ENCODE measurements at places on chromosomes 7 and 10.

DNA sequence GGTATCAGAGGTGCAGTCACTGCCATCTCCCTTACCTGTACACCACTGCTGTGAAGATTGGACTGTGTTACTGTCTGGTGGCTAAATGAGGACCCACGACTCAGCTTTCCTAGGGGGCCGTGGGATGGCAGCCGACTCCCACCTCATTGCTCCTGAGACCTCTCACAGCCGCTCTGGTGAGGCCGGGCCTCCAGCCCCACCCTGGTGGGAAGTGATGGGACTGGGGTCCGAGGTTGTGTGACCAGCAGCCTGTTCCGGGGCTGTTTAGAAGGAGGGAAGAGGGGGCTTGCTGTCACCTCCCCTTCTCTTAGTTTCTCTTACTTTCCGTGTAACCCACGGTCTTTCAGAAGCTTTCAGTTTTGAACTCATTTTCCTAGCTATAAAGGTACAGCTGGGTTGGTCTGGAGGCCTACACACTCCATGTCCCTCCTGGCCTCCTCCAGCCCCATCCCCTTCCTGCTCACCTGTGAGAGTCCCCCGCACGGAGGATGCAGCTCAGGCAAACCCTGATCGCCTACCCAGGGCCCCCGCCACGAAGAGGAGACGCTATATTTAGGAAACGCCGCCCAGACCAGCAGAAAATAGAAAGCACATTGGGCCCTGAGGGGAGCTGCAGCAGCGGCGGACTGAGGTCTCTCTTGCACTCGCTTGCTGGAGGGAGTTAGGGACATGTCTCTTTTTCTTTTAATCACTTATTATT, 4.6 kb downstream of the EMX2 start:
- no peak for DNase-seq

- DNase-seq = no peak
Measured at GRCh38 chr10:59075576-59075975, 100.9 kb upstream of the PHYHIPL start.

DNA sequence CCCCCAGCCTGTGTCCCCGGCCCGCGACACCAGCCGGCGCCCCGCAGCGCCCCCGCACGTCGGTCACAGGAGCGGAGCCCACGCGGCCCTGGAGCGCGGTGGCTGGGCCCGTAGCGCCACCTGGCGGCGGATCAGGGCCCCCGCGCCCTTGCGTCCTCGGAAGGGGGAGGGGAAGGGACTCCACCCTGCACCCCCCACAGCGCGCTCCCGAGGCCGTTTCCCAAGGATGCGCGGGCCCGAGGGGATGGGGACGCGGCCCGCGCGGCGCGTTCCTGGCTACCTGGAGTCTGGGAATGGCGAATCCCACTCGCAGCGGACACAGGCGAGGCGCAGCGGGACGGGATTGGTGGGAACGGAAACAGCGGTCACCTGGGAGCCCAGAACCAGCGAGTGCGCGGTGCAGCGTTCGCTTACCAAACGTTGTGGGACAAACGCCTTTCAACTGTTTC, 23.8 kb upstream of the MKI67 start:
- peak; percentile 81 for DNase-seq

GRCh38 chr10:21702633-21703111, 168.6 kb downstream of the MLLT10 start:
- no peak for DNase-seq

DNA sequence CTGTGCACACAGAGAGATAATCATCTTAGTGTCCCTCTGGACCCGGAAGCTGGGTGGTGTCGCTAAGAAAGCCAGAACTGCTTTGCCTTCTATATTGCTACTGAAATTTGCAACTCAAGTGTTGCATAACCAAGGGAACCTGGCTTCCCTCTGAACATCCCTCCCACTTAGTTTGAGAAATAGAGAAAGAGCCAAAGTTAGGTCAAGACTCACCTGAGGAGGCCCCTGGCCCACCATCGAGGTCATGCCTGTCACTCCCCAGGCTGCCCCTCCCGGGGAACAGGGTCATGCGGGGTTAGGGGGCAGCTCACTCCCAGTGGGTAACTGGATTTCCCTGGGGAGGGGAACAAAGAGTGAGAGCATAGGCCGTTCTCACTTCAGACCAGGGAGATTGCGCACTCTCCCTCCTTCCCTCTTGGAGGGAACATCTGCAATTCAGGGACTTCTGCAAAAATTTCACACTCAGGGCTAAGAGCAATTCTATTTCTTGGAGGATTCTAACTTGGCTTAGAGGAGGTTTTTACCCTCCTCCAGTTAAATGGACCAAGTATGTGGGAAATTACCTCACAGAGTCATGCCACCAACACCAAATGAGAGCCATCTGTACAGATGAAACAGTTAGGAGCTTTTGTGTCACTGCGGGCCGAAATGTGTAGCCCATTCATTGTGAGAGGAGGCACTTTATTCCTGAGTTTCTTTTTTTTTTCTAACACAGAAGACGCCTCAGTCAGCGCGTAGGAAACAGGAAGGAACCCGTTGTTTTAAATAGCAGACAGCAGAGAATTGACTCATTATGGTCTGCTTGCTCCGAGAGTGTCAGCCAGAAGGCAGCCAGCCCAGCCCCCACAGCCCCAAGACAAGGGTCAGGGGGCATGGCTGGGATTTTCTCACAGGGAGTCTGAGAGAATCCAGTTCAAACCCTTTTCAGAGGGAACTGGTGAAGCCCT, 221.3 kb downstream of the ARHGAP12 start:
- no peak for DNase-seq

- no peak for DNase-seq
Measured at GRCh38 chr10:3053155-3053554, 14.2 kb upstream of the PFKP start.

DNA sequence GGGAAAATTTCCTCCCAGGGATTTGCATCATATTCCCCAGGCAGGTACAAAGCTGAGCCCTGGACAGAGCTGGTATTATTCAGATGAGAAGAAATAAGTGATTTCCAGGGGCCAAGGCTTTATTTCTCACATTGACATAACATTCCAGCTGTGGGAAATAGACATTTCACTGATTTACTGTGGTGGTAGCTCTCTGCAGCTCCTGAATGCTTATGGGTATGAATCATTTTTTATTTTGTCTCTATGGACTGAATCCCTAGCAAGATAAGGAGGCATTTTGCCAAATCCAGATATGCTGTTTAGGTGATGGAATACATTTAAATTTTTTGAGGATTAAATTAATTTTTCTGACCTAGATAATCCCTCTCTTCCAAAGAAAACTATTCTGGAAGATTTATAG, 97.9 kb downstream of the MTPN start:
- no peak for DNase-seq

- no peak for DNase-seq
Measured at GRCh38 chr10:78916227-78916626, 152.5 kb upstream of the ZMIZ1 start.

DNA sequence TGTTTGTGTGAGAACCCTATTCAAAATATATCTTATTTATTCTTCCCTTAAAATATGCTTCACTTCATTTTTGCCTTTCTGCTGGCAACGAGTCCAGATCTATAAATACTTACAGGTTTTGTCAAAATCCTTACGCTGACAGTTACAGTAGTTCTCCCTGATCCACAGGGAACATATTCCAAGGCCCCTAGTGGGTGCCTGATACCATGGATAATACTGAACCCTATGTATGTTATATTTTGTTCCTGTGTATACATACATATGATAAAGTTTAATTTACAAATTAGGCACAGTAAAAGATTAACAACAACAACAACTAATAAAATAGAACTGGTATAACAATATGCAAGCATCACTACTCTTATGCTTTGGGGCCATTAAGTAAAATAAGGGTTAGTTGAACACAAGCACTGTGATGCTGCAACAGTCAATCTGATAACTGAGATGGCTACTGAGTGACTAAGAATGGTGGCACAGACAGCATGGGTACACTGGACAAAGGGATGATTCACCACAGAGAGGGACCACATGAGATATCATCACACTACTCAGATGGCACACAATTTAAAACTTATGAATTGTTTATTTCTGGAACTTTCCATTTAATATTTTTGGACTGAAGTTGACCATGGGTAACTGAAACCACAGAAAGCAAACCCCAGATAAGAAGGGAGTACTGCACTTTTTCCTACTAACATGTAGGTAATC, 29.4 kb upstream of the PCGF5 start:
- DNase-seq = no peak

DNA sequence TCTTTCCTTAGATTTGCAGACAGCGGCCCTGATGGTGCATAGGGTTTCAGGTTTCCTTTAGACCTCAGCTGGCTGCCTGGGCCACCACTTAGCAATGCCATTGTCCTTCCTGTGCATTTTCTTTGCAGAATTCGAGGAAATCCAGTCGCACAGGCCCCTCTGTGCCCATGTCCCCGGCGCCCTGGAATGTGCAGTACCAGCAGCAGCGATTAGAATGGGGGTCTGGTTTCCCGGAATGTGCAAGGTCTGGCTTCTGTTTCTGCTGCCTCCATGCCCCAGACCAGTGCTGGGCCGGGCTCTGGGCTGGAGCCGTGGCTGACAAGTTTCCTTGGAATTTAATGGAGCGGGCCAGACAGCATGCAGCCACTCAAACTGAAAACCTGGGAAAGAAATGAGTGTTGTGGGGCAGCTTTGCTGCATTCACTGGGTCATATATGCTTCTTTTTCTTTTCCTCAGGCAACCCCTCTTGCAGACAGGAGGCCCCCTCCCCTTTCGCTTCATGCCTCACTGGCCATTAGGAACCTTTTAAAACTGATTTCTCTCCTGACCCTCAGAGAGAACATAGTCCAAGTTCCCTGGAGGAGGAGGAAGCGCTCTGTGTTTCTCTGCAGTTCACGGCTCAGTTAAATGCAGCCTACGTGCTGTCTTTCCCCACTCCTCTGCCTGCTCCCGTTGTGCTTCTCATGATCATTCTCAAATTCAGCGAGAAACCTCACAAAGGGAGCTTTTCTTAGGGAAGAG, 14.4 kb downstream of the HTRA1 start:
- no peak for DNase-seq

Data from left forelimb (tissue), 1 donor.